ENCODE measurements at places on chromosomes 7 and 10.
A peak's percentile ranks its signal among the peaks of the same experiment; 100 is the strongest.

DNA sequence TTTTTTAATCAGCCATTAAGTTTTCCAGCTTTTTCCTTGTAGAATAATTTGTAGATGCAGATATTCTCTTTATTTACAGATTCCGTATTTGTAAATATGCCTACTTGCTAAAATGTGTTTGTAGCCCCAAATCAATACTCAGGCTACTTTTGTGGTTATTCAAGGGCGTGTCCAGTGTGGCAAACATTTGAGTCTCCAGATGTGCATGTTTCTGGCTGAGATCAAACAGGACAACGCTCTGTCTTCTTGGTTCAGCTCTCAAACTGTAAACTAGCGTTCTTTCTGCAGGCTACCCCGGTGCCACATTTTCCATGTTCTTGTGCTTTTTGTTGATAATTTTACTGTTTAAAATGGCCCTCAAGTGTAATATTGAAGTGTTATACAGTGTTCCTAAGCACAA is 16.2 kb upstream of the OR2A5 start:
- DNase-seq, result no peak

GRCh38 chr7:133299676-133300075 is 46.8 kb downstream of the EXOC4 start:
- no peak for DNase-seq

- DNase-seq, result no peak
Measured at GRCh38 chr7:134533288-134533771, 6.0 kb downstream of the AKR1B10 start.

GRCh38 chr10:37680243-37680683 is 177.1 kb downstream of the ZNF248 start:
- no peak for DNase-seq

- peak; percentile 75 for DNase-seq
Measured at GRCh38 chr10:78768876-78769275, 299.9 kb upstream of the ZMIZ1 start.

- no peak for DNase-seq
Measured at GRCh38 chr7:40219917-40220316, 85.1 kb downstream of the SUGCT start.
